ENCODE measurements at places on chromosomes 5 and 9.

- DNase-seq, result no peak
Observed at GRCh38 chr9:128683340-128684064, 5.5 kb upstream of the SET start.

DNA sequence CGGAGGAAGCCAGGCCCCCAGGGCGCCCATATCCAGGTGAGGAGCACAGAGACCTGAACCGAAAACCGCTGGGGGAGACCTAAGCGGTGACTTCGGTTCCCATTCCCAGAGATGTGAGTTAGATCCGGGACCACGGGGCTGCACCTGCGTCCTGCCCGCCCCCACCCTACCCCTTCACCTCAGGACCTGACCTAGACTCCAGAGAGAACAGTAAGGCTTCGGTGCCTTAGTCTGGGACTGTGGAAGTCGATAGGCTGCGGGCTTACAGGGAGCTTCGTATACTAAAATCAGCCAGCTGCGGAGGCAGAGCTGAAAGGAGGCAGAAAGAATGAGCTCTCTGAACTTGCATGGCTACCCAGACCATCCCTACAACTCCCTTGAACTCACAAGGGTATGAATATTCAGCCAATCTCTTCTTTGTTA, 518 bp upstream of the FAM13B start:
- DNase-seq, result no peak

DNA sequence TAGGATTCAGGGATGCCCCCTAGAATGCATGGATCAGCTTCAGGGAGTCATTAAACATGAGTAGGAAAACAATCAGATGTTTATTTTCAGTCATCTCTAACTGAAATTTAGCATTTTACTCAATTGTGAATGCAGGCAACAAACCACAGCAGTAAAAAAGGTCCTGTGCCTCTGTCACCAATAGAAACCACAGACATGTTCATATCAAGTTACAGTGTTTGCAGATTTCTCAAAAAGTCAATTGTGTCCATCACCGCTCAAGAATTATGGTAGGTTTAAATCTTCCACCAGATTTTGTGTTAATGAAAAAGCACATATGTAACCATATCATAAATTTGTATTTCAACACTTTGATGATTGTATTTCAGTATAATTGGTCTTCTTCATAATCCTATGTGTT, 68.4 kb upstream of the SLC1A1 start:
- DNase-seq, result no peak

DNA sequence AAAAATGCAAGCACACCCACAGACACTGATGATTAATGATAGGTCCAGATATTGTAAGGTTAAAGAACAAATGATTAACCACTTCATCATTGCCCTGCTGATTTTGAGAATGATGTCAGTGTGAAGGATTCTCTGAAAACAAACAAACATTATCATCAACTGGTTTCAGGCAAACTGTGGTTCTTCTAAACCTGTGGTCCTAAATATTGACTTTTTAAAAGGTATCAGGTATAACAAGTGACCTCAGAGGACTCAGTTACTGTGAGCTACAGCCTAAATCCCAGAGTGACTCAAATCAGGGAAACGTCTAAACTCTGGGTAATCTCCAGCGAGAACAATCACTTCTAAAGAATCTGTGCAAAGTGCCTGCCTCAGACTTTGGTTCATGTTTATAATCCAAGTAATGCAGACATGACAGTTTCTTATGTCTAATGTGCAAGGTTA, 172.3 kb upstream of the CDH6 start:
- no peak for DNase-seq

DNA sequence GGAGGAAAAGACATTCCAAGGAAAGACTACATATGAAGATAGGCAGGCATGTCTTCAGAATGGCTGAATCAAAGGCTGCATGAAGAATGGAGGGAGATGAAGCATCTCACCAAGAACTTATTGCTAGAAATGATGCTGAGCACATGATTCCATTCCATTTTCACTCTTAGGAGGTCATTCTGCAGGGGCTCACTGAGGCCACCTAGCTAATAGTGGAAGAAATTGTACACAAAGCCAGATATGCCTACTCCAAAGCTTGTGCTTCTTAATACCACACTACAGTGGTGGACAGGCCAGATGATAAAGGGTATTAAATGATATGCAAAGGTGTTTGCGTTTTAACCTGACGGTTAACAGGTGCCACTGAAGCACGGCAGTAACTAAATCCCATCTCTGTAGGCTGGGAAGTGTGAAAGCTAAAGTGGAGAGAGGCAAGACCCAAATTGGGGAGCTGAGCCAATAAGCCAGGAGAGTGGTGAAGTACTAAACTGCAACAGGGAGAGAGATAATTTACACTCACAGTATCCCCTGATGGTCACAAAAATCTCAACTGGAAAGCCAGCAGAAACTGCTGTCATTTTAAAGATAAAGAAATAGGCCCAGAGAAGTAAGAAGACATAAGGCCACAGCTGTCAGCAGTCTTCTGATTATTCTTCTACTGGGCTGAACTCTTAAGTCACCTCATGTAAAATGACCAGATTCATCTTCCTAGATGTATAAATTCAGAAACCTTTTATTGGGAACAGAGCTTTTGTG, 14.6 kb downstream of the NDUFA8 start:
- no peak for DNase-seq

- DNase-seq, result no peak
Observed at GRCh38 chr9:23581931-23582330, 244.1 kb downstream of the ELAVL2 start.

- no peak for DNase-seq
Observed at GRCh38 chr5:157331807-157332206, 65.9 kb downstream of the CYFIP2 start.

GRCh38 chr5:107508097-107508496, 162.6 kb downstream of the EFNA5 start:
- DNase-seq, result no peak

DNA sequence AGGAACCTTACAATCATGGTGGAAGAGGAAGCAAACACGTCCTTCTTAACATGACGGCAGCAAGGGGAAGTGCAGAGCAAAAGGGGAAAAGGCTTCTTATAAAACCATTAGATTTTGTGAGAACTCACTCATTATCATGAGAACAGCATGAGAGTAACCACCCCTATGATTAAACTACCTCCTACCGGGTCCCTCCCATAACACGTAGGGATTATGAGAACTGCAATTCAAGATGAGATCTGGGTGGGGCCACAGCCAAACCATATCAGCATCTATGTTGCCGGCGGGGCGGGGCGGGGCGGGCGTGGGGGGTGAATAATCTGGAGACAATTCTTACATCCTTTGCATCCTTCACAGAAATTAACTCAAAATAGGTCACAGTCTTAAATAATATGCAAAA, 58.8 kb upstream of the GFPT2 start:
- DNase-seq, result no peak

GRCh38 chr5:139460455-139460854, 2.1 kb downstream of the ECSCR start:
- no peak for DNase-seq

DNA sequence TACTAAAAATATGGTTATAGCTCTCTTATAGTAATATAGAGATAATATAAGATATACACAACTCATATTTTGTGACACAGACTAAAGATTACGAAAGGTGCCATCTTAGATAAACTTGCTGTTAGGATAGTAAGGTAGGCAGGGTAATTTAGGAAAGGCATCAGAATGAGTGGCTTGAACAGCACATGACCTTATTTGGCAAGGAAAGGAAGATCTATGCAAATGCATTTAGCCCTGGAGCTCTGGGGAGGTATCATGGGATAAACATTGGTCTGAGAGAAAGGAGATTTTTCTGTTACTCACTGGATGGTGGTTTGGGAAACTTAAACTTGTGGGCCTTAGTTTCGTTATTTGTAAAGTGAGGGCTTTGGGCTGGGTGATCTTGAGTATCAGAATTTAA, 65.8 kb downstream of the KCTD16 start:
- DNase-seq, result no peak

DNA sequence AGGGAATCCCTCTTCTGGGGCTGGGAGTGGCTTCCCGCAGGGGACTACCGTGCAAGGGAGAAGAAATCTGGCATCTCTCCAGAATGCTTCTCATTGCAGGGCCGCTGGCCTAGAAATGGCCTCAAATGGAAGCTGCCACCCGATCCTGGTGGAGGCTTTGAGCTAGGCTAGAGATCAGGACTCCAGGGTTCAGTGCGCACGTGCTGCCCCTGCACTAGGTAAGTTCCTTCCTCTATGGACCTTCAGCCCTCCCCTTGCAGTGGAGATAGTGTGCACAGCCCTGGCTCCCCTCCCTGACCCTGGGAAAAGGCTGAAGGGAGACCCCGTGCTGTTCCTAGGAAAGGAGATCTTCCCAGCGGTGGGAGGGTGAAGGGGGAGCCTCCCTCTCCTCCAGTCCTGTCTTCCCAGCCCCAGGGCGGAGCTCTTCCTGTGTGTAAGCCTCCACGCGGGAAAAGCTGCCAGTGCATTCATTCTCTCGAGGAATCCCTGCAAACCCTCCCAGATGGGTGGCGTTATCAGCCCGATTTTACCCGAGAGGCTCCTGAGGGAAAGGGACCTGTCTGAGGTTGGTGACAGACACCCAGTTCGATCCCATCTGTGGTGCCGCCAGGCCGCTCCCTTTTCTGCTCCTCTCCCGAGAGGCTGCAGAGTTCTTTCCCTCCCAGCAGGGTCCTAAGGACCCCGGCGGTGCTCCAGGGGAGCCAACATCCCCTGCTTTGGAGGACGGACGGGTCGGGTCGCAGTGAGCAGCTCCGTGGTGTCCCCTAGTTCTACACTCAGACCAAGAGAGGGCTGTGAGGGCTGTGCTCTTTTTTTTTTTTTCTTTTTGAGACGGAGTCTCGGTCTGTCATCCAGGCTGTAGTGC, 1.4 kb upstream of the CERCAM start:
- no peak for DNase-seq

GRCh38 chr9:110290001-110290400, 33.7 kb upstream of the TXN start:
- no peak for DNase-seq

GRCh38 chr9:120921661-120922181, 4.9 kb downstream of the TRAF1 start:
- no peak for DNase-seq

DNA sequence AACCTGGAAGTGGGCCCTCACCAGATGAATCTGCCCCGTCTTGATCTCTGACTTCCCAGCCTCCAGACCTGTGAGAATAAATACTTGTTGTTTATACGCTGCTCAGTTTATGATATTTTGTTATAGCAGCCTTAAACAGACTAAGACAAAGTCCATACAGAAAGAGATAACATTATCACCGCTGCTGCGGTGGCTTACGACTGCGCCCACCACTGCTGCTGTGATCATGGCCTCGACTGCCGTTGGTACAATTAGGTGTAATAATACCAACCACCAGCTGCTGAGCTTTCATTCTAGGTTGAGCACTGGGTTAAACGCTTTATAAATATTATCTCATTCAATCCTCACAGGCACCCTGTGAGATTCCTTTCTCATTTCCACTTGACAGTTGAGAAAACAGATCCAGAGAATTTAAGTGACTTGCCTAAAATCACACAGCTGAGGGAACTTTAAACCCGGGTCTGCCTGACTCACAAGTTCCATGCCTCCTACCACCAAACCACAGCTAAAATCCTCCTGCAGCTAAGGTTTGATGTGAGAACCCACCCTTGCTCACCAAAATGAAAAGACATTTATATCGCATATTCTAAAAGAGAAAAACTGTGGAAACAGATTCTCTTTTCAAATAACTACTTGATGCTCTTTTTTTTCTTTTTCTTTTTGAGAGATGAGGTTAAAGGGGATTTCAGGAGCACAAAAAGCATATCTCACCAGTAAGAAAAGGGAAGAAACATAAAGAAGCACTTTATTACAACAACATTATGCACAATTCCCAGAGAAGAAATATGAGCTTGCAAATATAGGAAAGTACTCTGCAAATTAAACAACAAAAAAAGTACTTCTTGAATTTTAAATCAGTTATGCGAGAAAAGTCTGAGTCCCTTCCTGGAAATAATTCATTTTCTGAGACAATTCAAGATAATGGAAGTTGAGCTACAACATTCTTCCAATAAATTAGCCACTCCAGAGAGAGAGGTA, 23.9 kb downstream of the GOLM1 start:
- DNase-seq, result no peak

DNA sequence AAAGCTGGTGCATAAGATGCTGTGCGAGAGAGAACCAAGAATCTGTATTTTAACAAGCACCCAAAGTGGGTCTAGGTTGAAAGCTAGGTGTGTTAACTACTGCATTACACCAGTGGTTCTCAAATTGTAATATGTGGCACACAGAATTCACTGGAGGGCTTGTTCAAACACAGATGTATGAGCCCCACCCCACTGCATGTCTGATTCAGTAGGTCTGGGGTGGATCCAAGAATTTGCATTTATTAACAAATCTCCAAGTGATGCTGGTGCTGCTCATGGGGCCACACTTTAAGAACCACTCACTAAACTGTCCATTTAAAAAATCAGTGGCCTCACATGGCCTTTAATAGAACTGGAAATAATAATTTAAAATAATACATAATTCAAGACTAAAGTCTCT, 40.4 kb downstream of the LPAR1 start:
- DNase-seq, result no peak

GRCh38 chr5:157371655-157372471, 88.2 kb upstream of the NIPAL4 start:
- DNase-seq, result no peak

DNA sequence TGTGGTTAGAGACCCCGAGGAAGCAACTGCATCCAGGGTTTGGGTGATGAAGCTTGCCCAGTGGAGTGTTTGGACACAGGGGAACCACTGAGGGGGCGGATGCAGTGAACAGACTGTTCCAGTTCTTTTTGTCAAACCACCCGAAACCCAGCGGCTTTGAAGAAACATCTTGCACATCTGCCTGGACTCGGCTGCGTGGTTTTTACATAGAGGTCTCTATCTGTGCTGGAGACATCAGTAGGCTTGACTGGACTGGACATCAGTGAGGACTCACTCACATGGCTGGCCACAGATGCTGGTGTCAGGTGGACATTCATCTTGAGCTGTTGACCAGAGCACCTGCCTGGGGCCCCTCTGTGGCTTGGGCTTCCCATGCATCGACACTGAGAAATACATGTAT, 15.3 kb upstream of the SPATA31E1 start:
- no peak for DNase-seq

GRCh38 chr5:6592601-6593000, 40.2 kb downstream of the NSUN2 start:
- DNase-seq, result no peak

DNA sequence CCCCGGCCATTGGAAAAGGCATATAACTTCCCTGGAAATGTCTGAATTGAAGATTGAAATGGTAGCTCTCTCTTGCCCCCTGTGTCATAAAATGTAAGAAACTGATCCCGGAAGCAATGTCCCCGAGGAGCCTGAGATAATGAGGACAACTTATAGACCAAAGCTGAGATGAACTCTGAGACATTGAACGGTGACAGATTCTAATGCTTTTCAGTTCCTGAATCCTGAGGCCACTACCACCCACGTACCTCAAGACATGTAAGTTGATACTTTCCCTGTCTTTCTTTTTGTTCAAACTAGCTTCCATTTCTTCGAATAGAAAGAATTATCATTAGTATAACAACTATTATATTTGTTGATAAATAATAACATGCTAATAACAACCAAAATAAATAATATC, 51.0 kb downstream of the KIF4B start:
- no peak for DNase-seq

Measured in T-helper 2 cell (primary cell).